ENCODE measurements at places on chromosomes 13 and 19. TPM values are rescaled to one million over a fixed set of nuclear protein-coding genes. Genes with fewer than 3 reads are reported as not detected.

GRCh38 chr19:55643887-55644176 lies 383 bp downstream of the ZNF581 start:
- no peak for DNase-seq

DNA sequence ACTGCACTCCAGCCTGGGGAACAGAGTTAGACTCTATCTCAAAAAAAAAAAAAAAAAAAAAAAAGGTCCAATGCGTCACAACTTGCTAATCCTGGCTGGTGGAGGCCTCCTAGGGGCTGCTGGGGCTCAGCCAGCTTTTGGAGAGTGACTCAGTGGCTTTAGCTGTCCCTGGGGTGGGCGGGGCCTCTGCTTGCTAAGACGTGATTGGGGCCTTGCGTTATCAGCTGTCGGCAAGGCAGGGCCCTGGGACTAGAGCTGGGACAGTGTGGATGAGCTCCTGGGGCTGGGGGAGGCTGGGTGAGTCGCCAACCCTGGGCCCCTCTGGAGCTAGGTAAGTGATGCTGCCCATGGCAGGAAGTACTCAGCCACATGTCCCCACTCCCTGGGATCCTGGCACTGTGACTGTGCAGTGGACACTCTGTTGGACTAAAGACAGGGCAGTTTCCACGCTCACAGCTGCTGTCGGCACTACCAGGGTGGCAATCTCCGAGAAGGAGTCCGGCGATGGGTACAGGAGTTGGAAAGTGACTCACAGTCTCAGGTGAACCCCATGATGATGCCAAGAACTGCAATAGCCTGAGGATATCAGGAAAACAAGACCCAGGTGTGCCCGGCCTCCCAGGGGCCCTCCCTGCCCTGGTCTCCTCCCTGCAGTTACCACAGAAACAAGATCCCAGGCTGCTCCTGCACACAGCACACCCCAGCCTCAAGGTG lies 32.2 kb downstream of the F2RL3 start:
- DNase-seq: no peak

- no peak for DNase-seq
Measured at GRCh38 chr13:53301449-53301848, 272.8 kb downstream of the OLFM4 start.

The LILRB1 gene
- total RNA-seq: 1.6 TPM

The CALR3 gene
- not detected for total RNA-seq

The LRRC63 gene
- 0.16 TPM for total RNA-seq

Measured in breast epithelium (tissue), 4 donors.